ENCODE measurements at places on chromosomes 7 and 10.

- no peak for DNase-seq
Observed at GRCh38 chr10:132883391-132883881, 58.9 kb downstream of the CFAP46 start.

GRCh38 chr10:116255886-116256751 lies 16.9 kb downstream of the GFRA1 start:
- no peak for DNase-seq

DNA sequence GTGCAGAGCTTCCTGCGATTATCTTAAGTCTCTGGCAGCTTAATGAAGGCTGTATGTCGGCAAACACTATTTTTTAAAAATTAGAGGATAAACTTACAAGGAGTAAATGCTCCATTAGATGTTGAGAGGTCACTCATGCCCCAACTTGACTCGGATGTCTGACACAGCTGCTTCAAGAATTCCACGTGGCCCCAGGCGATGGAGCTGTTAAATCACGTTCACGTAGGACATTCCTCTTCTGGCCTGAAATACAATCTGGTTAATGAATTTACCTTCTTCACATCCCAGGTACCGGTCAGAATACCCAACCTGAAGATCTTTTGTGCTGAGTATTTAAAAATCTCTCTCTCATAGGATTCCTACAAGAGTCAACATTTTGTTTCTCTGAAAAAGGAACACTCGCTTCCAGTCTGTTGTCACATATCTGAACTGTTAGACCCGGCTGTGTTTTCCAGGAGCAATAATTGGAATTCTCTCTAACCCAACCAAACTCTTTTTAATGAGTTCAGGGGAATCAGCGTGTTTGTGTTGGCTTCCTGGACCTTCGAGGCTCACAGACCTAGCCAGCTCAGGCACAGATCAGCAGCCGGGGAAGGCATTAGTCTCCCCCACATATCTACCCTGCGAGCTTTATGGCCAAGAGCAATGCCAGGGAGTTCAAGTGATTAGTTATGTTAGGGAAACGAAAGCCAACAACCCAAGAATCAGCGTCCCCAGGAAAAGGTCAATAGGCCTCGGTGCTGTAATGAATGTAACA lies 284.9 kb downstream of the FGFR2 start:
- no peak for DNase-seq

DNA sequence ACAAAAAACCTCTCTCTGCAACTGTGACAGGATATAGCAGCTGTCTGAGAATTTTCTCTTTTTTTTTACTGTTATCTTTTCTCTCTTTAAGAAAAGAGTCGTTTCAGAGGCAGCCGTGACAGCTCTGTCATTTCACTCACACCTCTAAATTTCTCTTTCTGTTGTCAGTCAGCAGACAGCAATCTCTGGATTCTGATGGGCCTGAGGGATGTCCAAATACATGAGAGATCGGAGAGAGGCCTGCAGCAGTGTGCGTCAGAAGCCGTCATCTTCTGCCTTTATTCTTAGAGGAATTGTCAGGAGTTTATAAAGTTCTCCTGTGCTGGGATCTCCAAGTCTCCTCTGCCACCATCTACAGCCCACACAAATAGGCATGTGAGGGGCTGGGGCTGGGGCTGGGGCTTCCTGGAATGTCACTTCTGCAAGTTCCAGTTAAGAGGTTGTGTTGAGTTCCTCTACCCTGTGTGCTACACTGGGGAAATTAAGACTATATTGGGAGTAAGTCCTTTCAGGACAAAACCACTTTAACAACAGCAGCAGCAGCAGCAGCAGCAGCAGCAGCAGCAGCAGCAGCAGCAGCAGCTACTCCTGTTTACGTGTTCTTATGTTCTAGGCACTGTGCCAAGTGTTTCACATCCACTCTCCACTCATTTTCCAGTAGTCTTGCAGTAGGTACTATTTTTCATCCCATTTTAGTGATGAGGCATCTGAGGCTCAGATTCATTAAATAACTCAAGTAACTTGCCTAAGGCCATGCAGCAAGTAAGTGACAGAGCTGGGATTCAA lies 541.3 kb downstream of the LRMDA start:
- peak; percentile 23 for DNase-seq

DNA sequence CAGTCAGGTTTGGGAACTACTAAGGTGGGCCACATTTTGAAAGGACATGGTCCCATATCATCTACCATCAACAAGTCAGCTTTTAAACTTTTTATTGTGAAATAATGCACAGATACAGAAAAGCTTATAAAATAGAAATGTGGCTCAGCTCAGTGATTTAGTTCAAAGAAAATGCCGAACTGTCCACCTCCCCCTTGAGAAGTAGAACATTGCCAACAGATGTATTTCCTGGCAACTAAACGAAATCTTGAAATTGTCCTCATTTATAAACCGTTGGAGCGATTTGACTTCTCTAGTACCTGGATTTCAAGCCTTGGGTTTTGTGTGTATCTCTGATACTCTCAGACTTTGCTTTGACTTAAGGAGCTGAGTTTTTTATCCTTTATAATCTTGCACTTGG lies 32.7 kb upstream of the SMNDC1 start:
- DNase-seq: no peak

GRCh38 chr10:116973371-116973905 lies 31.5 kb downstream of the SHTN1 start:
- no peak for DNase-seq

DNA sequence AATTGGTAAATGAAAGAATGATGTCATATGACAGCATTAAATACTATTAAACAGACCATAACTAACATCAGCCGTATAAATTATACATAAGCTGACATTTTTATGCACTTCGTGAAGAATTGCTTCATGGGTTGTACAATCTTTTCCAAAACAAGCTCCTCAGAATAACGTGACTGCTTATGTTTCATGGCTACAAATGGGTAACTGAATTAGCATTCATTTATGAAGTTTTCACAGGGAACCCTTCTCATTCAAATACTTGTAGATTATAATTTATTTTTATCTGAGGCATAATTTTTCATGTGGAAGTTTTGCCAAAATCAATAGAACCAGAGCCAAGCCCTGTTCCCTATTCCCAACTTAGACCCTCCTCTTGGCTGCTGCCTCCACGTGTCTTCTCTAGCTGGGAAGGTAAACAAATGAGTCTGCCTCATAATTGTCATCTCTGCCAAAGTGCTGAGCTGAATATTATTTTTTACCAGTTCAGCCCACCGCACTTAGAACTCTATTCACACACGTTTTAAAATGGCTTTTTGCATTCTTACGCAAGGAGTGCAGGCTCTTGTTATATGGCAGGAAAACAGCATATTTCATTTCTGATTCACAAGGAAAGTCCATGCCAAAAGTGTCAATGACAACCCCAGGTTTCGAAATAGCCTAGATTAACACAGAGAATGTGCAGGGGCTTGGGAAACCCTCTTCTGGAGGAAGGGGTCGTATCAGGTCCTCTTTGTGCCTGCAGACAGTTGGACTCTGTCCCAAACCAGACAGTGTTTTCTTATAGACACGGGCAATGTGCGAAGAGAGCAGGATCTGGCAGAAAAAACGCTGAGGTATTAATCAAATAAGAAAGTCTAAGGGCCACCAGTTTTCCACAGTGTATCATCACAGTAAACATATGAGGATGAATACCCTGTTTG lies 370.7 kb upstream of the MGMT start:
- DNase-seq: no peak

GRCh38 chr7:101402081-101402779 lies 39.6 kb downstream of the COL26A1 start:
- no peak for DNase-seq

DNA sequence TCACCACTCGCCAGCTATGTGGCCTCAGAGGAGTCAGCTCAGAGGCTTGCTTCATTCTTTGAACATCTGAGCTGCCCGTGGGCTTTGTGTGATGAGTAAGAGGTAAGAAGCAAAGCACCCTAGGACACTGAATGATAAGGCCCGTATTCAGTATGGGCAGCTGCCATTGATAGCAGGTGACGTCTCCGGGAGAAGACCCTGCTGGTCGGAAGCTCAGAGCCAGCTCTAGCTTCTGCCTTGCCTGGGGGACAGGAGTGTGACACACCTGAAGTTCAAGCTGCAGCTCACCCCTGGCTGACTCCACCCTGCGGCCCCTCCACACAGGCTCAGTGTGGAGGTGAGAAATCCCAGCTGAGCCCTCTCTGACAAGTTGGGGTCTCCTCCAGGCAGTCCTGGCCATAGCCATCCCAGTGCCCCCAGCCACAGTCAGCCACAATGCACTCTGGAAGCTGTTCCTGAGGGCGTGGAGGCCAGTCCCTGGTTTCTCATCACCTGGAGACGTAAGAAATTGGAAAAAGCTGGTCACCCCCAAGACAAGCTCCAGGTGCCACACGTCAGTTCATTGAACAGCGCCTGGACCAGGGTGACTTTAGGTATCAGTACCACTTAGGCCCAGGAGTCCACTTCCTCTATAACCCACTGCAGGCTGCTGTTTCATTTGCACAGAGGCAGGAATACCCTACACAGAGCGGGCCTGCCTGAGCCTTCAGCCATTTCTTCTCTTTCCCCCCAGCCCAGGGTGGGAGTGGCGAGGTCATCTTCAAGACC lies 164.9 kb upstream of the RHEB start:
- no peak for DNase-seq

GRCh38 chr7:101066833-101067177 lies 18.5 kb upstream of the TRIM56 start:
- no peak for DNase-seq

- no peak for DNase-seq
Observed at GRCh38 chr10:120562956-120563355, 105.9 kb downstream of the PLPP4 start.

GRCh38 chr7:116511552-116512519 lies 12.3 kb downstream of the CAV2 start:
- DNase-seq: peak; percentile 39

DNA sequence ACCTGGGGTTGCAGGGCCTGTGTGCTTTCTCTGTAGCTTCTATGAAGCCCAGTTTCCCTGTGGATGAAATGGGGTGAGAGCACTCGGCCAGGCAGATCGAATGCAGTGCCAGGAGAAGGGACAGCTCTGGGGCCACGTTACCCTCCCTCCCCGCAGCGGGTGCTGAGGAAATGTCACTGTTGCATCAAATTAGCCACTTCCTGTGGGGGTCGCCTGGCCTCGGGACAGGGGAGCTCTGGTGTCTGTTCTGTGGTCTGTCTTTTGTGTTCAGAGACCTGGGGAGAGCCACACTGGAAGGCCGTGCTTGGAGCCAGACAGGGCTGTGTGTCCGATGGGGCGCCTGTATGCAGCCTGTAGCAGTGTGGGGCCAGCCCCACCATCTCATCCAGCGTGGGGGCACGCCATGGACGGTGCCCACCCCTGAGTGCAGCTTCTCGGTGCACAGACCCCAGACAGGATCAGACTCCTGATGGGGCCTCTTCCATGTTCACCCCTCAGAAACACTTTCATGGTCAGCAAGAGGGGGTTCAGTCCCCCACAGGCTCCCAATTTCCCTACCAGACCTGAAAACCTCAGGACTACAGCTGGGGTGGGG lies 13.6 kb downstream of the TTYH3 start:
- DNase-seq: peak; percentile 51

GRCh38 chr7:97116308-97116707 lies 1.2 kb upstream of the SDHAF3 start:
- DNase-seq: peak; percentile 92

DNA sequence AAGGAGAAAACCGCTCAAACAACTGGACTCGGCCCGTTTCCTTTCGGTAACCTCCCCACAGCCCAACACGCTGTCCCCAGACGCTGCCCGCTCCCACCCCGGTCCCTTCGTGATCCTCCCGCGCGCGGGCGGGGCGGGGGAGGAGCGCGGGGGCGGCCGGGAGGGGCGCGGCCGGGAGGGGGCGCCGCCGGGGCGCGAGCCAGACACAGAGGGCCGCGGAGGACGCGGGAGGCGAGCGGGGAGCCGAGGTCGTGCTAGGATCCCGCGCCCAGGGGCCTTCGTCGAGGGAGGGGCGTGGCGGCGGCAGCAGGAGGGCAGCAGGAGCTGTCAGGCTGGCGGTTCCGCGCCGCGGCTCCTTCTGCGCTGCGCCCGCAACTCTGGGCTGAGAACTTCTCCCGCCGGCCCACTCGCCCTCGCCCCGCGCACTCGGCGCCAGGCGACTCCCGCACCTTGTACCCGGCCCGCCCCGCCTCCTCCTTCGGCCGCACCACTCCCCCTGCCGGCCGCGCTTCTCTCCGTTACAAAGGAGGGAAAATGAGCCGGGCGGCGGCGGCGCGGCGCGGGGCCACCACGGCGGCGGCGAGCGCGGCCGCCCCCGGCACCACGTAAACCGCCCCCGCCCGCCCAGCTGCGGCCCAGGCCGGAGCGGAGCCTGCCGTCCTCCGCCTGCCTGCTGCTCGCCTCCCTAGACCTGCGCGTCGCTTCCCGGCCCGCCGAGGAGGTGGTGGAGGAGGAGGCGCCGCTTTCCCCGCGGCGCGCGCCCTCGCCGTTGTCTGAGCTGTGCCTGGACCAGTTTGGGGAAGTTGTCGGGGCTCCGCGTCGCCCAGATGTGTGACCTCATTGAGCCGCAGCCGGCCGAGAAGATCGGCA lies at the start of gene CDK14:
Gene CDK14 (plus strand): TSS at position 521 of the 870 bp plus-strand sequence. CDS start 307 bp downstream, at position 828.
- peak; percentile 76 for DNase-seq

- DNase-seq: no peak
Observed at GRCh38 chr10:12432402-12433189, 83.2 kb downstream of the CAMK1D start.

DNA sequence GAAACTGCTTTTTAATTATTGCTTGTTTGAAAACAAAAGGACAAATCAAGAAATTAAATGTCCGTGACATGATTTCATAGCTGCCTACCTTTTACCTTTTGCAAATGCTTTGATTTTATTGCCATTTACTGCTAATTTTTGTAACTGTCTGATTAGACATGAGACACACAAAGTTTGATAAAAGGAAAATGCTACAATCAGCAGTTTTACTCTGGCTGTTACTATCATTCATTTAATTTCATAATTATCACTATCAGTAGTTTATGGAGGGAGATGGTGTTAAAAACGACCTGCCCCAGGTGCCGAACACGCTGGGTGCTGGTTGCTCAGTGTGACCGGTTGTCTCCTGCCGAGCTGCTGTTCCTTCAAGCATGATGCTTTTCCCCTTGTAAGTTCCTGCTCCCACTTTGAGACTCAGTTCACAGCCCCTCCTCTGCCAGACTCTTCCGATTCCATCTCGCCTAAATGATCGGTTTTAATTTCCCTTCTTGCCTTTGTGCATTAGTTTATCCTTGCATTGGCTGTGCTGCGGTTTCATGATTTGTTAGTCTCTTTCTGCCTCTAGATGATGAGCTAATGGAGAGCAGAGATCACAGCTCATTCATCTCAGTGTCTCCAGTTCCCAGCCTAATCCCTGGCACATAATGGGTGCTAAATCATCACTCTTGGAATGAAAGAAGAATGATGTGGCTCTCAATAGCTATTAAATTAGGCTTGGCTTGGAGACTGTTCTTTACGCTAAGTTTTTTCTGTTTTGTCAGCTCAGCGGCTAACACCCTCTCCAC lies 110.6 kb downstream of the PFKFB3 start:
- DNase-seq: no peak

DNA sequence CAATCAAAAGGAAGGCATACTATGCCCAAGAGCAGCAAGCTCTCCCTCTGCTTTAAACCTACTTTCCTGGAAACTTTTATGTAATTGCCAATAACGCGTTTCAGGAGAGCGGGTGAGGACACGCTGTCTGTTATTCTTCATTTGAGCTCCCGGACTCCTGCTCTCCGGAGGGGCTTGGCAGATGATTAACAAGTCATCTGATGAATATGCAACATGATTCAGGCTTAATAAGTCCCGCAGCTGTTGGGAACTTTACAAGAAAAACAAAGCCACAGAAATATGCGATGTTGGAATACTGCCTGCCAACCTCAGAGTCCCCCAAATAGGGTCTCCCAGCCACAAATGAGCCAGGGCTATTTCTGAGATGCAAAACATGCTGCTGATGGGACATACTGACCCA lies 348.0 kb downstream of the GPAM start:
- DNase-seq: no peak

- DNase-seq: no peak
Observed at GRCh38 chr10:111875725-111876124, 307.8 kb downstream of the GPAM start.

GRCh38 chr10:74290708-74291107 lies 139.7 kb downstream of the ADK start:
- DNase-seq: peak; percentile 40
